Stimulated activated CD8-positive, alpha-beta memory T cell treated with anti-CD3 and anti-CD28 coated beads, Interleukin-4, amount 100 ng/mL, for 4 hours (primary cell): ENCODE measurements at places on chromosomes 3 and 15.

DNA sequence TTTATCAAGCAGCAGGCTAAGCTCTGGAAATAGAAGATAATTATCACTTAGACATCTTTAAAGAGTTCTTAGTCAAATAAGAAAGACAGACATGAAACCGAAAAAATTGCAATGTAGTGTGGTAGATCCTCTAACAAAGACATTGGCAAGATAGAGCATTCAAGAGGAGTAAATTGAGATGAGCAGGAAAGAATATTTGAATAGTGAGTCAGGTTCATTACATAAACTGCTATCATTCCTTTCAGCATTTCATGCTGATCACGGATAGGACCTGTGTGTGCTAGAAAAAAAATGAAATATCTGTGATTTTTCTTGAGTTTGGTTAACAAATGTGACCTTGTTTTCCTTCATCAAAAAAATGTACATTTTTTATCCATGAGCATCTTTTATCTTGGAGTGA lies 460.9 kb downstream of the OTOL1 start:
- DNase-seq, result no peak

DNA sequence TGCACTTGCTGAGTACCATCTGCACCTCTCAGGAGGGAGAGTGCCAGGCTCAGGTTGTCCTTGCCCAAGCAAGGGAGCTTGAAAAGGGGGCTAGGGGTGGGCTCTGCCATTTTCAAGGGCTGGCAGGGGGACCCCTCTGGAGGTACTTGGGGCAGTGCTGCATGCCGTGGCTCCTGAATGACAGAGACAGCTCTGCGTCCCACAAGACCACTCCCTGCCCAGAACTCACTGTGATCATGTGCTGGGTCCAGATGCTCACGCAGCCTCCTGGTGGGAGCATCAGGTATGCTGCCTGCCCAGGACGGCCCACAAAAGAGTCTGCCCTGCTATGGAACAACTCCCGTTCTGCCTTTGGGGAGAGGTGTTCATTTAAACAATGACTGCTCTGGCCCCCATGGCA lies 165.2 kb downstream of the GOLGA6L4 start:
- DNase-seq, result no peak

GRCh38 chr3:104908761-104909160 lies 457.9 kb upstream of the ALCAM start:
- DNase-seq, result no peak

- no peak for DNase-seq
Measured at GRCh38 chr3:190038050-190038933, 82.4 kb downstream of the P3H2 start.

- DNase-seq, result no peak
Measured at GRCh38 chr3:189927975-189928895, 192.5 kb downstream of the P3H2 start.

GRCh38 chr15:74053517-74053916 lies 28.8 kb downstream of the GOLGA6A start:
- no peak for DNase-seq

GRCh38 chr3:177468816-177469215 lies 271.5 kb upstream of the TBL1XR1 start:
- no peak for DNase-seq

DNA sequence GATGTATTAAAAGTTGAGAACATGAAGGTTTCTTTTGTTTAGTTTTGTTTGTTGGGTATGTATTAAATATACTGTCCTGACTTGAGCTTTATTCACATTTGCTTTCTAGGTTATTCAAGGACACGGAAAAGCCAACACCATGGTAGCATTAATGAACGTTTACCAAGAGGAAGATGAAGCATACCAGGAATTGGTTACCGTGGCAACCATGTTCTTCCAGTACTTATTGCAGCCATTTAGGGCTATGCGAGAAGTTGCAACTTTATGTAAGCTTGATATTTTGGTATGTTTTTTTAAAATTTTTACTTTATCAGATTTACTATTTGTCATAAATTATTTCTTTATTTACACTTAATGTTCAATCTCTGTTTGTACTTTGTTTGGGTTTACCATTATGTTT lies 3.6 kb downstream of the WHAMM start:
- DNase-seq, result no peak

GRCh38 chr15:34951993-34952392 lies 17.5 kb downstream of the AQR start:
- DNase-seq, result no peak

DNA sequence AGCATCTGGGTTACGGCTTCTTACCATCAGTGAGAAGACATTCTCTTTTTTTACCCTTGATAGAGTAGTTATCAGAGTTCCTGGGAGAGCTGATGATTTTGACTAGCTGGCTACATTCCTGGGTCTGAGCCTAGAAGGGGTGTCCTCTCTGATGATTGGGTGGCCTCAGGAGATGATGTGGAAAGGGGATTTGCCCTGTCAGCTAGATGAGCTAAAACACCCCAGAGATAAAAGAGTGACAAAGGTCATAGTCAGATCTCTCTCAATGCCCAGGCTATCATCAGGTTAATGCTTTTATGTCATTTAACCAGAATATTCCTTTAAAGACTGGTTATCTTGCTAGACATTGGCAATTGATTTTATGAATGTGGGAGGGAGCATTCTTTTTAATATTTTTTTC lies 130.2 kb downstream of the KCNAB1 start:
- no peak for DNase-seq

DNA sequence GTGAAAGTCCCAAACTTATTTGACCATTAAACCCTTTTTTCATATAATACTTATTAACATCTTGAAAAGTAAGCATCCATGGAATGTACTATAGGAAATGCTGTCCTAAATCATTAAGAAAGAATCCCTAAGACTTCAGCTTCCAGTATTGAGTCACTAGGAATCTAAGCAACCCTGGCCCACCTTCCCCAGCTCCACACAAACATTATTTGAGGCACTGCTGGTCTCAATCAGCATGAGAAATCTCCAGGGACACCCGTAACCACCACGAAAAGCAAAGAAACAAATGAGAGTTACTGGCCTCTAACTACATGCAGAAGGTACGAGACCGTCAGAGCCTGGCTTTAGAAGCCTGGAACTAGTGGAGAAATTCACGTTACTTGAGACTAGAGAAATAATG lies 68.2 kb downstream of the POLQ start:
- DNase-seq, result no peak

DNA sequence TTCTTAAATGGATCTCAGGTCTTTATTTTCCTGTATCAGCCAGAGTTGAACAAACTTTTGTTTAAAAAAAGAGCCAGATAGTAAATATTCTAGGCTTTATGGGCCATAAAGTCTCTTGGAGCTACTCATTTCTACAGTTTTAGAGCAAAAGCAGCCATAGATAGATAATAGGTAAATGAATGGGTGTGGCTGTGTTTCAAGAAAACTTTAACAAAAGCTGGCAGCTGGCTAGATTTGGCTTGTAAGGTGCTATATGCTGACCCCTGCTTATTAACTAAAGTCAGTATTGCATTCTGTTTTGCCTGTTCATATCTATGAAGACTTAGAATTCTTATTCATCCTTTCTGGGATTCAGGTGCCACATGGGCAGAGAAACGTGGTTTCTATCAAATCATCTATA lies 29.0 kb downstream of the MFN1 start:
- no peak for DNase-seq

DNA sequence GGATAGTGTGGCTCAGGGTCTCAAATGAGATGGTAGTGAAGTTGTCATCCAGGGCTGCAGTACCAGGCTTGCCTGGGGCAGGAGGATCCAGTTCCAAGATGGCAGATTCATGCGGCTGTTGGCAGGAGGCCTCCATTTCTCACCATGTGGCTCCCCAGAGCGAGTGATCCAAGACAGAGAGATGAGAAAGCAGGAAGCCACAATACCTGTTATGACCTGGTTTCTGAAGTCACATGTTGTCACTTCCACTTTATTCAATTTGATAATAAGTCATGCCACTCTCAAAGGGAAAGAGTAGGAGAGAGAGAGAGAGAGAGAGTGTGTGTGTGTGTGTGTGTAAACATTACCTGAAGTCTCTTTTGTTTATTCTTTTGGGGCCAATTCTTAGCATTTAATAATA lies 30.1 kb downstream of the TMOD2 start:
- no peak for DNase-seq

- no peak for DNase-seq
Measured at GRCh38 chr3:109384164-109384563, 46.8 kb upstream of the DPPA4 start.

- no peak for DNase-seq
Measured at GRCh38 chr3:50190936-50191660, at the start of gene GNAT1. TSS of gene GNAT1 (plus strand) at chr3:50191610. CDS start at chr3:50191726, 116 bp downstream.

DNA sequence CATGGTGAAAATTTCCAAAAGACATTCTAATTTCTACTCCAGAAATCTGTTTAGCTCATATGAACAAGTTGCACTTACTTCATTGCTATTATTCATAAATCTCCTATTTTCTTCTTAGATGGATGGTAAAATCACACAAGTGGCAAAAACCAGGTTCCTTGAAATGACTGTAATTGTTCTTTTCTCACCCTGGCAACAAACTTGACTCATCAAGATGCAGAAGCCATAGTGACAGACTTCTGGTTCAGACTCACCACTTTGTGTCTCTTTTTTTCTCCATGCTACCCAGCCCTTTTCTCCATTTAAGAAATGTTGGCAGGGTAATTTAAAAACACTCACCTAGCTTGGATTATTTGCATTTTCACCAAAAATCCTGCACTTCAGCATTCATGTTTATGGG lies 82.1 kb downstream of the LRRC28 start:
- no peak for DNase-seq

DNA sequence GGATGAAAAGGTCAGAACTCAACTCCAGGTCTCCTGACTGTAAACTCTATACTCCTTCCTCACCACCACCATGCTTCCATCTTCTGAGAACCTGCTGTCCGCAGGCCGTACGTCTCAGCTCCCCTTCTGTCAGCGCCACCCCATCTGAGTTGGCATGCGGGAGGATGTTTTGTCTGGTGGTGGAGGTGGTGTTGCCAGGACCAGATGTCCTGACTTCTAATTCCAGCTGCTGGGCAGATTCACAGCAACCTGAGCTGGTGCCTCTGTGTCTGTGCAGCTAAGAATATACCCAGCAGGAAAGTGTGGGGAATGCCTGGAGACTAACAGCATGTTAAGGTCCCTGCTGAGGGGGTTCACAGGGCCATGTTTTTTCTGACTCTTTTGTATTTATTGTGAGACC lies 23.2 kb downstream of the PLA1A start:
- DNase-seq, result no peak

DNA sequence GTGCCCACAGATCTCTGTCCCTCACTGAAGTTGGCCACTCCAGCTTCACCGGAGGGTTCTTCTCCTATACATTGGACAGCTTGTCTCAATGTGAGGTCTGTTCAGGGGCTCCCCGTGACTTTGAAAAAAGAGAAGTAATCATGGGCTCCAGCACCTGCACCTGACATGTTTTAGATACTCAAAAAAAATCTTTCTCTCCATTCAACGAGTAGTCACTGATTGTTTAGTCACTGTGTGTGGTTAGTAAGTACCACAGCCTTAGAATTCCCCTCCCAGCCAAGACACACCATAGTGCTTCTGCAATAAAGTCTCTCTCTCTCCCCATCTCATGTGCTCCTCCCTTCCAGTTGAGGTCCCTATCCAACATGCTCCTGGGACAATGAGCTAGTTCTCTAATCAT lies 18.6 kb downstream of the CCR9 start:
- DNase-seq, result no peak

DNA sequence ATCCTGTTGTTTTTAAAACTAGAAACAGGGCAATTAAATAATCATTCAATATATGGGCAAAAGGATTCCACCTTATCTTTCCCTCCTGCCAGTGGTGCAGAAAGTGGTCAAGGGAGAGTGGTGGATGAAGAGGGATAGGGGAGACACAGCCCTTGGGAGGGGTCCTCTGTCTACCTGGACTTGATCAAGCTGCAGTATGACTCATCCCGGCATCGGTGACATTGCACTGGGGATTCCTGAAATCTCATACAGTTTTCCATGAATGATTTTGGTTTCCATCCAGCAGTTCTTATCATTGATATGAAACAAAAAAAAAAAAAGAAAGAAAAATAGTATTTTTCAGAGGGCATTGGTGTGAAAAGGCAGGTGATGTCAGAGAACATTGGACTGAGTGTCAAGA lies 62.9 kb downstream of the CMTM8 start:
- no peak for DNase-seq

DNA sequence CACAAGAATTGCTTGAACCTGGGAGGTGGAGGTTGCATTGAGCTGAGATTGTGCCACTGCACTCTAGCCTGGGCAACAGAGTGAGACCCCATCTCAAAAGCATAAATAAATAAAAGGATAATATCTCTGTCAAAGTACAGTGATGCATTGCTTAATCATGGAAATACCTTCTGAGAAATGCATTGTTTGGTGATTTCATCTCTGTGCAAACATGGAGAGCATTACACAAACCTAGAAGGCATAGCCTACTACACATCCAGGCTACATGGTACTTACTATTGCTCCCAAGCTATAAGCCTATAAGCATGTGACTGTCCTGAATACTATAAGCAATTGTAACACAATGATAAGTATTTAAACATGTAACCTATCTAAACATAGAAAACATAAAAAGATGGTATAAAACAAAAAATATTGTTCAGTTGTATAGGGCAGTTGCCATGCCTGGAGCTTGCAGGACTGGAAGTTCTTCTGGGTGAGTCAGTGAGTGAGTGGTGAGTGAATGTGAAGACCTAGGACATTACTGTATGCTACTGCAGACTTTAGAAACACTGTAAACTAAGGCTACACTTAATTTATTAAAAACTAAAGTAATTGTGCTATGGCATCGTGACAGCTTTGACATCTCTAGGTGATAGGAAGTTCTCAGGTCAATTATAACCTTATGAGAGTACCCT lies 93.6 kb upstream of the SNRPN start:
- no peak for DNase-seq

- DNase-seq, result no peak
Measured at GRCh38 chr3:39148435-39149058, 4.8 kb downstream of the CSRNP1 start.

GRCh38 chr15:86349565-86349964 lies 269.9 kb downstream of the AGBL1 start:
- no peak for DNase-seq

GRCh38 chr15:43977072-43977884 lies 150.5 kb downstream of the WDR76 start:
- no peak for DNase-seq

DNA sequence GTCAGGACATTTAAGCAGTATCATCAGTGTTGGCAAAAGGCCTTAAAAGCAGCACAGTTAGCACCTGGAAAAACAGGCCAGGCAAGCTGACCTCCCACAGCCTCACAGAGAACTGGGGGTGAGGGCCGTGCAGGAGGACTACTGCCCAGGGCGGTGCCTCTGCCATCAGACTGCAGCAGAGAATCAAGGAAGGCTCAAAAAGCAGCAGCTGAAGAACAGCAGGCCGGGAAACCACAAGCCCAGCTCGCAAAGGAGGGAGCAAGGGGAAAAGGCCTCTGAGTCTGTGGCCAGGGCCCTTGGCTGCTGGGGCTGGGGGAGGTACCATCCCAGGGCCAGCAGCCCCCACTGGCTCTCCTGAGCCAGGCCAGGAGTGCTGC lies 84.2 kb downstream of the SEC22A start:
- DNase-seq, result no peak
